GM20000 (cell line): ENCODE measurements at places on chromosomes 11 and 22.
A peak's percentile ranks its signal among the peaks of the same experiment; 100 is the strongest.

DNA sequence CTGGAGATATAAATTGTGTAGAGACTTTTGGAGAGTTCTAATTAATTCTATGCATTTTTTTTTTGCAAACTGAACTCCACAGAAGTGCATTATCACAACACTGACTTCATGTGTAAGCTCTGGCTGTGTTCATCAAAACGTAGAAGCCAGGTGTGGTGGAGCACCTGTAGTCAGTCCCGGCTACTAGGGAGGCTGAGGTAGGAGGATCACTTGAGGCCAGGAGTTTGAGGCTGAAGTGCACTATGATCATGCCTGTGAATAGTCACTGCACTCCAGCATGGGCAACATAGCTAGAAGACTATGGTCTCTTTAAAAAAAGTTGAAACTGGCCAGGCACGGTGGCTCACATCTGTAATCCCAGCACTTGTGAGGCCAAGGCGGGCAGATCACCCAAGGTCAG, 20.6 kb downstream of the TCF20 start:
- DNase-seq: no peak

GRCh38 chr11:1153951-1154493, 3.7 kb upstream of the MUC5AC start:
- peak; percentile 24 for DNase-seq

DNA sequence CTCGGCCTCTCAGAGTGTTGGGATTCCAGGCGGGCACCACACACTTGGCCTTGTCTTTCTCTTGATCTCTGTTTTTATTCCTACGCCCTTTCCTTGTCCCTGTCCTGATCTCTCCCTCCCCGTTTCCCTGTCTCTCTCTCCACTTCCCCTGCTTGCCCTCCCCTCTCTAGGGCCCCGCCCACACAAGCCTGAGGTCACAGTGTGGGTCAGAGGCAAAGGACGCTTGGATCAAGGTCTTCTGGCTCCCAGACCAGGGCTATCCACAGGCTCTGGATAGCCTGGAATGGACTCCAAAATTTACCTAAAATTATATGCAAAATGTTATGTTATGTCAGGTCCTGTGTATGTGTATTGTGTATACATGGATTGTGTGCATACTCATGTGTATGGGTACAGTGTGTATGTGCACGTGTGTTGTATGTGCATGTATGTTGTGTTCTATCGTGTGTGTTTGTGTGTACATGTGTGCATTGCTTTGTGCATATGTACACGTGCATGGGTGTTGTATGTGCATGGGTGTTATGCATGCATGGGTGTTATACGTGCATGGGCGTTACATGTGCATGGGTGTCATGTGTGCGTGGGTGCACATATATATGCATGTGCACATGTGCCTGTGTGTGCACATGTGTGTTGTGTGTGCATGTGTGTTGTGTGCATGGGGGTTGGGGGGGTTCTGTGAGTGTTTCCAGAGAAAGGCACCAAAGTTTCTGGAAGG, 38.3 kb downstream of the TP53I11 start:
- no peak for DNase-seq

GRCh38 chr22:31857247-31857646, 87.1 kb upstream of the YWHAH start:
- DNase-seq: no peak

DNA sequence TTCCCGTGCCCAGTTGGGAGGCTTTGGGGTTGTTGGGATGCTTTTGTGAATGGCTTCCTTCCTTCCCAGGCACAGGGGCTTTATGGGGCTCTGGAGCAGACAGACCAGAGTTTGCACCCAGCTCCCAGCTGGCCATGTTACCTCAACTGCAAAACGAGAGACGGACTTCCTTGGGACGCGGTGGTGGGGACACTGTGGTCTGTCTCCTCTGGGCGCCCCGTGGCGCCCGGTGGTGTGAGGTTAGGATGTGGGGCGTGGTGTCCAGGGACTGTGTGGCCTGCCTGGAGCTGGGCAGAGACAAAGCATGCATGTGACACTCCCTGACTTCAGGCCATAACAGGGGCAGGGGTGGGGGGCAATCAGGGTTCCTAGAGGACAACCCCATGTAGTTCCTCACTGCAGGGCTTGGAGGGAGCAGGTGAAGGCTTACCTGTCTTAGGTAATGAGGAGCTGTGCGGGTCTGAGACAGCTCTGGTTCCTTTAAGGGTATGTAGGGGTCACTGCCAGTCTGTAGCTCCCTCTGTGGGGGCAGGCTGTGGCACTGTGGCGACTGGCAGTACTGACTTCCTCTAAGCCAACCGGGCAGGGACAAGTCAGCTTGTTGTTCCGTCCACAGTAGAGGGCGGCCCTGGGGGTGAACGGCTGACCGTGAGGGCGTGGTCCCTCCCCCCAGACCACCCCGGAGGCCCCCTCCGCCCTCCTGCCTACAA, 14.4 kb downstream of the KCNQ1 start:
- DNase-seq: no peak

GRCh38 chr11:65981972-65982823, 19.8 kb downstream of the EIF1AD start:
- DNase-seq: no peak

DNA sequence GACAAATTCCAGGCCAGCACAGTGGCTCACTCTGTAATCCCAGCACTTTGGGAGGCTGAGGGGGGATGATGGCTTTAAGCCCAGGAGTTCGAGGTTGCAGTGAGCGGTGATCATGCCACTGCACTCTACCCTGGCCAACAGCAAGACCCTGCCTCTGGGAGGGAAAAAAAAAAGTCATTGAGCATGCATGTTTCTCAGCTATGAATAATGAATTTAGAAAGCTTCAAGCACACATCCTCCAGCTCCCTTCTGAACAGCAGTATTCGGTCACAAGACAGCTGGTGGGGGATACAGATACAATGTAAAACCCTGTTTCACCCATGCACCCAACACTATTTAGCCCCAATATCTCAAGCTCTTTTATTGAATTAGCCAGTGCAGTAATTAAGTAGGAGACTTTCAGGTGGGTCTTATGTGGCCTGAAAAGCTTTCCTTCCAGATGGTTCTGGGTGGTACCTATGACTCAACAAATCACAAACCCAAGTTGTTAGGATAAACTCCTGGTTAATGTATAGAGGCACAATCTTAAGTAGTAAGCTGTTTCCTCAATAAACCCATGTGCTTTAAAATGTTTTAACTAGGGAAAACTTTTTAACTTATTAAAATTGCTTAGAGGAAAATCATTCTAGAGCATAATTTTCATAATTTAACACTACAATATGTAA, 13.4 kb downstream of the PRDM10 start:
- no peak for DNase-seq
